ENCODE measurements at places on chromosomes 6 and 20. TPM values are rescaled to one million over a fixed set of nuclear protein-coding genes. Genes with fewer than 3 reads are reported as not detected.
A peak's percentile ranks its signal among the peaks of the same experiment; 100 is the strongest.

Gene C6orf52
- 2.9 TPM for total RNA-seq

DNA sequence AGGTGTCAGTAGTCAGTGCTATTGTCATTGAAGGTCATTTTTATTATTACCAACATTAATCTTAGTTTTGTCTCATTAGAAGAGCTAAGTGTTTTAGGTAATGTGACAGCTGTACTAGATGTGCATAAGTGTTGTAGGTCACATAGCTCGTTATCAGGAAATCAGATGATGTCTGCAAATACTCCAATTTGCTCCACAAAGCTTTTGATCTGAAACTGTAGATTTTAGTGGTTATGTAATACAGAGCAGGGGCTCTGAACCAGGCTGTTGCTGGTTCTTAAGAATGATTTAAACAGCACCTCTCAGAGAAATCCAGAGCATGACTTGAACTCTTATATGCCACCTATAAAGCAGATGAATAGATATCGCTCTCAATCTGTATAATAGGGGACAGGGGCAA lies 2.5 kb downstream of the IL17F start:
- DNase-seq, result no peak

Gene HLA-B
- 2,082 TPM for total RNA-seq

GRCh38 chr20:61535536-61535935 lies 283.5 kb downstream of the CDH4 start:
- DNase-seq, result no peak

Gene DCBLD1
- total RNA-seq, result 36.8 TPM

Gene HIVEP1
- 48.9 TPM for total RNA-seq

- DNase-seq, result no peak
Measured at GRCh38 chr6:143191361-143191760, 130.7 kb downstream of the AIG1 start.

Gene PIGU
- total RNA-seq, result 16.7 TPM

Gene SLC35D3
- not detected for total RNA-seq

Gene BNIP5
- not detected for total RNA-seq

DNA sequence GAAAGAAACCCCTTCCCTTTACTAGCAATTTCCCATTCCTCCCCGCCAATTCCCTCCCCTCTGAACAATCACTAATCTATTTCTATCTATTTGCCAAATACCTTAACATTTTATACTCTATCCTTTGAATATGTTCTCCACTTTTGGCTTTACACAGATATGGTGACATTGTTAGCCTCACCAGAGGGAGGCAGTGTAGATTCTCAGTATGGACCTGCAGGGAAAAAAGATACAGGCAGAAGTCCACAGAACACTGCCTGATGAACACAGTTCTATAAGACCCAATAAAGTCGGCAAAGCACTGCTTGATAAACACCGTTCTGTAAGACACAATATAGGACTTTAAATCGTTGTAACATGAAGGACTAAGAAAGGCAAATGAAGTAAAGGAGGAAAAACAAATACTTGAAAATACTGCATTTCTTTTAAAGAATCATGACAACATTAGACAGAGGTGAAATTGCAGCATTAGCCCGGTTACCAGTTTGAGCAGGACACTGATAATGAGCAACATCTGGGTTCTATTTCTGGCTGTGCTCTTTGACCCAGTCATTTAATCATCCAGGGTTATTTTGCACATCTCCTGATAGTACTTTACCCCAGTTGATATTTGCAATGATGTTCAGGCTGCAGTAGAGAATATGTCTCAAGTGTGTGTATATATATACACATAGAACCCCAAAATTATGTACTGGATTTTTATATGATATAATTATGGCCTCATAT lies 296.8 kb downstream of the UTRN start:
- no peak for DNase-seq

Gene POU5F1
- 6.3 TPM for total RNA-seq

- DNase-seq, result peak; percentile 85
Measured at GRCh38 chr6:77457720-77458349, 5.5 kb downstream of the HTR1B start.

DNA sequence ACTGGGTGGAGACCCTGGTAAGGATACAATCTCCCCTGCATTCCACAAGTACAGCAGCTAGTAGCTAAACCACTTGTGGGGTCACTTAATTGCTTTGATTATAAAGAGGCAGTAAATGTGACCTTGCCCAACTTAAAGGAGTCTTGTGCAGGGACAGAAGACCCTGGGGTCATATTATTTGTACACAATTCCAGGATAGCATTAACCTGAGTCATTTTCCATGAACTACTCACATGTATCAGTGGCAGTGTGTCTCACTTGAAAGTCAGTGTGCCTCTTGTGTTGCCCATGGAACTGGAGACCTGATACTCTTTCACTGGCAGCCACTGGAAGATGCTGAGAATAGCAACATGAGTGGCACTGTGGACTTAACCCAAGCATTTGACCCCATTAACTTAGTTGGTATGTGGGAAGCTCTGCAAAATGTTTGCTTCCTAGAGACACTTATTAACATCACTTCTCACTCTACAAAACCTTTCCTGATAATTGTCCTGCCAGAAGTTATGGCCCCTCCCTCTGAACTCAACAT lies 28.9 kb downstream of the CLIC5 start:
- no peak for DNase-seq

DNA sequence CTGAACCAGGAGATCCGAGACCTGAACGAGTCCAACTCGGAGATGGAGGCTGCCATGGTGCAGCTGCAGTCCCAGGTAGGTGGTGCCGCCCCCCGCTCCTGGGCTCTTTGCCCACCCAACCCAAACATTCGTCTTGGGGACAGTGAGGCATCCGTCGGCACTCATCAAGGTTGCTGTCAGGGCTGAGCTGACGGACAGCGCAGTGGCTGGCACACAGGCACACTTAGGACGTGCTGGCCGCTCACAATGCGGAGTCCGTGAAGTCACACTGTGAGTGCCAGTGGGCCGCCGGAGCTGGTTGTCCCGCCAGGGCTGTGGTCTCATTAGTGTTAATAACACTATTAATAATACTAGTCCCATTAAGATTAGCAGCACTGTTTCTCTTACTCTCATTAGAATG lies 18.2 kb upstream of the PCMTD2 start:
- DNase-seq, result no peak

DNA sequence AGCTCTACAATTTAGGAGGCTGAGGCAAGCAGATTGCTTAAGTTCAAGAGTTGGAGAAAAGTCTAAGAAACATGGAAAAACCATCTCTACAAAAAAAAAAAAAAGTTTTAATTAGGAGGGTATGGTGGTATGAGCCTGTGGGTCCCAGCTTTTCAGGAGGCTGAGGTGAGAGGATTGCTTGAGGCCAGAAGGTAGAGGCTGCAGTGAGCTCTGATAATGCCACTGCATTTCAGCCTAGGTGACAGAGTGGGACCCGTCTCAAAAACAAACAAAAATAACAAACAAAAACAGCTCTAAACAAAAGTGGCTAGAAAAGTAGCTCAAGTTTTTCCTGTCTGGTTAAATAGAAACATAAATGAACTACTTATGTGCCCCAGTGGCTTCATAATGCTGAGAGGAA lies 2133.6 kb upstream of the DEFB115 start:
- DNase-seq, result no peak

Gene ID1
- total RNA-seq, result 73.7 TPM

Gene SLC35F1
- 0.72 TPM for total RNA-seq

DNA sequence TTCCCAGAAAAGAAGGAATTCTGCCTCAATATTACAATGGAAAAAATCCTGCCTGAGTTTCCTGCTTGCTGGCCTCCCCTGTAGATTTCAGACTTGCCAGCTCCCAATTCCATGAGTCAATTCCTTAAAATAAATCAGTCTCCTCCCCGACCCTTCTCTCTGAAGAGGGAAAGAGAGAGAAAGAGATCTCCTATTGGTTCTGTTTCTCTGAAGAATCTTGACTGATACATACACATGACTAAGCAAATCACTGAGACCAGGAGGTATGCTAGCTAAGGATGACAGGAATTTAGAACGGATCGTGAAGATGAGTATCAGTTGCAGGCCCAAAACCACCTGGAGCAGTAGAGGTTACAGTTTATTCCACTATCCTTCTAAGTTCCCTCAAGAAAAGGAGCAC lies 11.3 kb upstream of the RBM24 start:
- DNase-seq, result peak; percentile 85

DNA sequence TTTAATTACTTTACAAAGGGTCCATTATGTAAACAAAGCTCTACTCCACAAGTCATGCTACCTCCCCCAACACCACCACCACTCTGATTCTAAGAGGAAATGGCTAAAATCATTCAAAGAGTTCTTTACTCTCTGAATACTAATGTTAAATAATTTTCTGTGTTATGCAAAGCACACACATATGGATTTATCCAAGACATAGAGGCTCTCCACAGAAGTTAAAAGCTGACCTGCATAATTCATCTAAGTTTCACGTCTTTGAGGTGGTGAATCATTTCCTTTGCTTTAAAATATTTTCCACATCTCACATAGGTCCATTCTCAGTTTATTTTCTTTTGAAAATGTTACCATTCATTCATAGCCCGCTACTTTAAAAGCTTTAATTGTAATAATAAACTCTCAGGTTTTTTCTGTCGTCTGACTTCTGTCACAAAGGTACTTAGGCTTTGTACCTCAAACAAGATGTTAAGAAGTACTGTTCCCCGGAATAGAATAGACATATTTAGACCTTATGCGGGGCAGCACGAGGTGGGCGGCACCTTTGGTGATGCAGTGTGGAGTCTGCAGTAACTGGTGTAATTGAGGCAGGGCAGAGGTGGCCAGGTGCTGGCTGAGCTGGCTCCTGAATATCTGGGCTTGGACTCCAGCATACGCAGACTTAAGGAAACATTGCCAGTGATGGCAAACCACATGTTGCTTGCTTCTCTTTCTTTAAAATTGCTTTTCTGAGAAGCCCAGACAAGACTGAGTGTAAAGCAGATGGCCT lies 55.8 kb downstream of the KIF6 start:
- DNase-seq, result peak; percentile 72

- DNase-seq, result no peak
Measured at GRCh38 chr20:823574-823902, 10.0 kb upstream of the FAM110A start.

DNA sequence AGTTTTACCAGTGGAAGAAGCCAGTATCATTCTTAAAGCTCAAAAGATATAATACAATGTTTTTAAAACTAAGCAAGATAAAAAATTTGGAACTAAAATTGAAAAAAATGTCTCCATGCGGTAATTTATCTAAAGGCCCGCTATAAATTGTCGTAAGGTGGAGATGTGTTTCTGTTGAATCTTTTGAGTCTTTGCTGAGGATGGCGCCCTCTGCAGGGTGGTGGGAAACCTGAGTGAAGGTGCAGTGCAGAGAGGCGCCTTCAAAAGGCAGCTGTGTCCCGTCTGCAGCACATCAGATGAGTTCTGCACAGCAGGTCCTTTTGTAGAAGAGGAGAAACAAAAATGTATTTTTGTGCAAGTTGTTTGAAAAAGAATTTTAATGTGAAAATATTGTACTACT lies 29.4 kb upstream of the KIF25 start:
- no peak for DNase-seq

DNA sequence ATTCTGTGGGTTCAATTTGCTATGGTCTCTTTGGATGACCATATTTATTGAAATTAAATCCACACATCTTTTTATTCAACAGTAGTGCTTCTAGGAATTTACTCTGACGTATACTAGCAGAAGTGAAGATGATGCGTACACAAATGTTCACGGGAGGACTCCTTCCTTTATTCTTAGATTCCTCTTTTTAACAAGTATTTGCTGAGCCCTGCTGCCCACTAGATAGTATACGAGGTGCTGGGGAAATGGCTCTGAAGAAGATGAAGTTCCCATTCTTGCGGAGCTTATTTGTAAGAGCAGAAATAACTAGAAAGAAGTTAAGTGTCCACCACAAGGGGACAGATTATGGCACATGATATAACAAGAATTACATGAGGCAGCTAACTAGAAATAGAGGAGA lies 145.2 kb downstream of the DOK5 start:
- no peak for DNase-seq

Gene DNAH8
- total RNA-seq, result not detected

Gene DYNLT2
- 1.0 TPM for total RNA-seq

DNA sequence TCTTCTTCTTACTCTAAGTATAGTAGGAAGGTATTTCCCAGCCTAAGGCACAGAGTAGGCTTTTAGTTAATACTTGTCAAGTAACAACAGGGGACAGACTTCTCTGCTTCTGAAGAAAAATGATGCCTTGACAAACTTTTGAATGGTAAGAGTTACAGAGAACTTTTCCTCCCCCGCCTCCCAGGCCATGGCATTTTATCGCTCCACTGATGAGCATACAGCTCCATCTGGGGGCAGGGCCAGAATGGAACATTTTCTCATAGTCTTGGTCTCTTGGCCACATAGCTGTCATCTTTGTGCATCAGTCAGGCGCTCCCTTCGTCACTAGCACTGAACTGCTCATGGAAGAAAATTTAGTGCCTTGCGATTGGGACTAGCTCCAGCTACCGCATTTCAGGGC lies 1066.8 kb upstream of the CITED2 start:
- DNase-seq, result peak; percentile 52

Gene ME1
- 38.5 TPM for total RNA-seq

DNA sequence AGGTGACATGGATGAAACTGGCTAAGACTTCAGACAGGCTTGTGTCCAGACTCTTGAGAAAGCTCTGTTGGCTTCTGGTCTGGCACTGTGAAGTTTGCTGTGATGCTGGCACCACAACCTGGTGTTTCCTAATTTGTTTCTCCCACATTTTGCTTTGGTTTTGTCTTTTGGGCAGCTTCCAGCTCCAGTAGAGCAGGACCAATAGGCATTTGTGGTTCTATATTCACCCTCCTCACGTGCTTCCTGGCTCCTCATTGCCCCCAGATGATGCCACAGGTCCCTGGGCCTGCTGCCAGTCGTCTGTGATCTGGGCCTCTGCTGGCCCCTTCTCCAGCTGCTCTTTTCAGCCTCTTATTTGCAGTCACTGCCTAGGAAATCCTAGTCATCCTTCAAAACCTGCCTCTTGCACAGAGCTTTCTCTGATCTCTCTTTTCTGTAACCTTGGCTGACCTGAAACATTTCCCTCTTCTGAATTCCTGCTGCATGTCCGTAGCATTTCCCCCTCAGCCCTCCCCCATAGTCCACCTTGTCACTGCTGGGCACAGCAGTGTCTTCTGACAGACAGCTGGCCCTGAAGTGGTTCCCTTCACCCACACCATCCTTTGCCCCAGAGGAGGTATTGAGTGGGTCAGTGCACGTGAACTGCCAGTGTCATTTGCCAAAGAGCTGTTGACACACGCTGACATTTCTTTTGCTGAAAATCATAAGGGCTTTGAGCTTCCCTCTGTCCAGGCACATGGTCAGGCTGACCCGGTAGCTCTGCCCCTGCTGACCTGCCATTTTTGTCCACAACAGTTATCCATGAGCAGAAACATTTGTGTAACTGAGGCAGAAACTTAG lies 63.0 kb downstream of the PTPN1 start:
- peak; percentile 59 for DNase-seq

GRCh38 chr20:46581391-46581790 lies 30.9 kb upstream of the OCSTAMP start:
- DNase-seq, result no peak

DNA sequence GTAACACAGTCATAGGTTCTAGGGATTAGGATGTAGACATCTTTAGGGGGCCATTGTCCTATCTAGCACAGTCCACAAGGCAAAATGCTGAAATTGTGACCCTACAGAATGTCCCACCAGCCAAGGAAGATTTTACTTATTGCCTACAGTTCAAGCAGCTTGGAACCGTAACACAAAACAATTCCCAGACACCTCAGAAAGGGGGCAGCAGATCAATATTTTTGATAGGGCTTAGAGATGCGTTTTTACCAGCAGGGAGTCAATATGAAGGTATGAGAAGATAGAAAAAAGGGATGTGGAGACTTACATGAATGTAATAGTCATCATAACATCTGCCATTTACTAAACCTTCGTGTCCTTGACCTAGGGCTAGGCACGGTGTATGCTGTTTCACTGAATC lies 81.0 kb downstream of the TMEM170B start:
- no peak for DNase-seq
